ENCODE measurements at places on chromosomes 16 and 17.

- DNase-seq, result peak; percentile 59
Observed at GRCh38 chr16:82133798-82134197, 36.2 kb downstream of the MPHOSPH6 start.

DNA sequence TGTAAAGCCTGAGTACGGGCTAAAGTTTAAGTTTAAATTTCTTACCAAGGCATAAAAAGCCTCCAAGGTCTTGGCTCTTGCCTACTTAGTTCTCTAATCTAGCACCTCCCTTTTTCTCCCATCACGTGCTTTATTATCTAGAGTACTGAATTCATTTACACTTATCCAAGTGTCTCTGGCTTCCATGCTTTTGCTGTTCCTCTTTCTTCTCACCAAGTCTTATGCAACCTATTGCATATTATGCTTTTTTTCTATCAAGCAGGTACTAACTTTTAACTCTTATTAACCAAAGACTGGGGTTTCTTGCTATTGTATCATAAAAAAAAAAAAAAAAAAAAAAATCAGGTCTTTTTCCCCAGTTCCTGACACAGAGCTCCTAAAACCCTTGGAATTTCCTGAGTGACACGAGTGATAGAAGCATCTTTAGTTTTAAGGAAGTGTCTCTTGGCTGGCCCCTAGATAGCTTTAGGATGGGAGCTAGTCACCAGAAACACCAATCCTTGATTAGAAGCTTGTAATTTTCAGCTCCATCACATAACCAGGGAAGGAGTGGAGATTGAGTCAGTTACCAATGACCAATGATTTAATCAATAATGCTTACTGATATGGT, 44.9 kb downstream of the SSH2 start:
- no peak for DNase-seq

DNA sequence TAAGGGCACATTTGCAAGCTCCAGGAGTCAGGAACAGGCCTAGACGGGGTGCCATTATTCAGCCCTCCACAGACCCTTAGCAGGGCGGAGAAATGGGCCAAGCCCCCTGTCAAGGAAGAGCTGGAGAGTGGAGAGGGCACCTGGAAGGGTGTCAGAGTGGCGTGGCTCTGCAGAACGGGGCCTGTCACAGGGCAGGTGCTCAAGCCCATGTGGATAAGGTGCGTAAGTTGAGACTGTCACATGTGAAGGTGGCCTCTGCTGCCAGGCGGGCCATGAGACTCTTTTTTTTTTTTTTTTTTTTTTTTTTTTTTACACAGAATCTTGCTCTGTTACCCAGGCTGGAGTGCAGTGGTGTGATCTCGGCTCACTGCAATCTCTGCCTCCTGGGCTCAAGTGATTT, 12.0 kb upstream of the CRISPLD2 start:
- no peak for DNase-seq

DNA sequence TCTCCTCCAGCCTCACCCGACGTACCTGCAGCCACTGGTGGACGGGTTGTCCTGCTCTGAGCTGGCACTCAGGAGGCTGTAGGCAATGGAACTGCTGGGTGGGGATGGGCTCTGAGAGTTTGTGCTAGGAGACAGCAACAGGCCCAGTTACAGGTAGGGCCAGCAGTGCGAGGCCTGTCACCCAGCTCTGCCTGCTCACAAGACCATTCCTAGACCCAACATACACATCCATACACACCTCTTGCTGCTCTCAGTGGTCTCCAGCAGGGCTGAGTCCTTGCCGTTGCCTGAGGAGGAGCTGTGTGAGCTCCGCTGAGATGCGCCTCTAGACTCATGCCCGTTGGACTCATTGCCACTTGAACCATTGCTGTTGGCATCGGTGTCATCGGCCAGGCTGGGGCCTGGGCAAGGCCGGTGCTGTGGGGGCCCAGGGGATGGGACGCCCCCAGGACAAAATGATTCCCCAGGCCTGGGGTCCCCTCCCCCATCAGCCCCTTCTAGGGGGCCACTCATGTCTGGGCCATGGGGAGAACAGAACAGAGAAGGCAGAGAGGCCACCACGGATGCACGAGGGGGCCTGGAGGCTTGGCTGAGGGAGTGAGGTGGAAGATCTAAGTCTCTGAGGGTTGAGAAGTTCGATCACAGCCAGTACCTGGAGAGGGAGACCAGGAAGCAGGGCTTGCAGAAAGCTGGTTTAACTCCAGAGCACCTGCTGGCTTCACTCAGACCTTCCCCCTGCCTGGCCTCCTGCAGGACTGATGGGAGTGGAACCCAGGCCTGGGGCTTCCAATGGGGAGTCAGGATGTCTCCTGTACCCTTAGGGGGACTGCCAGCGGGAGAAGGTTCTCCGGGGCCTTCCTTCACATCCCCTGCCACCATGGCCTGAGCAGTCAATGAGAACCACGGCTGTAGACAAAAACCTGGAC, 1.7 kb downstream of the PER1 start:
- DNase-seq, result no peak

DNA sequence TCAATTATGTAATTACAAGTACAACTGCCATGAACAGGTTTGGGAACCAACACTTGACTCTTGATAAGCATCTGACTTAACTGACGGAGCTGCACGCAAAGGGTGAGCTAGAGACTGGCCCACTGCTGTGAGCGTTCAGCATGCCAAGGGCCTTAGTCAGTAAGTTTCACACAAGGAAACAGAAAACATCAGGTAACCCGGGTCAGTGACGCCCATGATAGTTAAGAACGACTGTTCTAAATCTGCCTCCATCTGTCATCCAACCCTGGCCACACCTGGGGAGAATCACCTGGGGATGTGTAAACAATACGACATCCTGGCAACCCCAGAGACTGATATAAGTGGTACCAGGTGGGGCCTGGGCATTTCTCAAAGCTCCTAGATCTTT, 12.3 kb downstream of the SMIM5 start:
- DNase-seq, result no peak

DNA sequence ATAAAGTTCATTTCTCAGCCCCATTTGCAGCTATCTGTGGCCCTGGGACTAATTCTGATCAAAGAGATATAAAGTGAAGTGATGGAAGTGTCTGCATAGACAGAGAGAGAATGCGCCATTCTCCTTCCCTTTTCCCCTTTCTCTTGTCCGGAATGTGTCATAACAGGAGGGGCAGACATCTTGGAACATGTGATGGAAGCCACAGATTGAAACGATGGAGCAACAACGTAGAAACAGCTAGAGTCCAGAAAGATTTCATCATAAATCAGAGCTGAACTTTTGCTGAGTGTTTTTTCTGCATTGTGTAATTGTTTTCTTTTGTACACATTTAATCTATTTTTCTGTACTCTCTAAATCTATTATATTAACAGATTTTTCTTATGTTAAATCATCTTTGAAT, 11.3 kb downstream of the ASGR1 start:
- no peak for DNase-seq

DNA sequence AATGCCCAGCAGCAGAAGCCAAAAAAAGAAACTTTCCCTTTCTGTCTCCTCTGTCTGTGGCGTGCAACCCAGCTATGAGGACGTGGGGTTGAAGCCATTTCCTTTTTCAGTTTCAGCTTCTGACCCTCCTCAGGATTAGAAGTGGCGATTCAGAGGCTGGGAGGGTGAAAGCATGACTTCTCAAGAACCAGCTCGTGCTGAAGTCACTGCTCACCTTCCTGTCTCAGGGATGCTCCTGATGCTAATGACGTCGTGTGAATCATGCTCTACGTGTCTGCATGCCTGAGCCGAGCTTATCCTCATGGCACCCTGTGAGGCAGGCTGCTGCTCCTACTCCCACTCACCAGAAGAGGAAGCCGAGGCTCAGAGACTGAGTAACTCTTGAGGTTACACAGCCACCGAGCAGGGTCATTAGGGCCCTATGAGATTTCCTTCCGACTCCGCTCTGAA, 5.7 kb upstream of the LPO start:
- peak; percentile 34 for DNase-seq

GRCh38 chr17:36791942-36792475, 145.3 kb upstream of the LHX1 start:
- DNase-seq, result no peak

- no peak for DNase-seq
Observed at GRCh38 chr16:82262244-82262643, 92.2 kb upstream of the MPHOSPH6 start.

DNA sequence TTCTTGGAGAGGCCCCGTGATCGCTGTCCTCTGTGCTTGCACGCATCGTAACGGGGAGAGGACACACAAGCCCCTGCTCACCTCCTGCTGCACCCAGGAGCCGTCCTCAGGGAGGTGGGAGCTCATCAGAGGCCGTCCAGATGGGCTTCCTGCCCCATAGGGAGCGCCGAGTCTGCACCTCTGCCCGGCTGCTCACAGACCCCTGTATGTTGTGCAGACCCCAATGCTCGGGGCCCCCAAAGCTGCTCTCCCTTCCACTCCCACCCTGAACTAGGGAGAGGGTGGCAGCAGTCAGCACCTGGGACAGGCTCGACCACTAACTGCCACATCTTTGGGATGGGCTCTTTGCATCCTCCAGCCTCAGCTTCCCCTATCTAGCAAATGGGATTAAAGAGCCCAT, 4.4 kb upstream of the ZNF469 start:
- DNase-seq, result no peak

DNA sequence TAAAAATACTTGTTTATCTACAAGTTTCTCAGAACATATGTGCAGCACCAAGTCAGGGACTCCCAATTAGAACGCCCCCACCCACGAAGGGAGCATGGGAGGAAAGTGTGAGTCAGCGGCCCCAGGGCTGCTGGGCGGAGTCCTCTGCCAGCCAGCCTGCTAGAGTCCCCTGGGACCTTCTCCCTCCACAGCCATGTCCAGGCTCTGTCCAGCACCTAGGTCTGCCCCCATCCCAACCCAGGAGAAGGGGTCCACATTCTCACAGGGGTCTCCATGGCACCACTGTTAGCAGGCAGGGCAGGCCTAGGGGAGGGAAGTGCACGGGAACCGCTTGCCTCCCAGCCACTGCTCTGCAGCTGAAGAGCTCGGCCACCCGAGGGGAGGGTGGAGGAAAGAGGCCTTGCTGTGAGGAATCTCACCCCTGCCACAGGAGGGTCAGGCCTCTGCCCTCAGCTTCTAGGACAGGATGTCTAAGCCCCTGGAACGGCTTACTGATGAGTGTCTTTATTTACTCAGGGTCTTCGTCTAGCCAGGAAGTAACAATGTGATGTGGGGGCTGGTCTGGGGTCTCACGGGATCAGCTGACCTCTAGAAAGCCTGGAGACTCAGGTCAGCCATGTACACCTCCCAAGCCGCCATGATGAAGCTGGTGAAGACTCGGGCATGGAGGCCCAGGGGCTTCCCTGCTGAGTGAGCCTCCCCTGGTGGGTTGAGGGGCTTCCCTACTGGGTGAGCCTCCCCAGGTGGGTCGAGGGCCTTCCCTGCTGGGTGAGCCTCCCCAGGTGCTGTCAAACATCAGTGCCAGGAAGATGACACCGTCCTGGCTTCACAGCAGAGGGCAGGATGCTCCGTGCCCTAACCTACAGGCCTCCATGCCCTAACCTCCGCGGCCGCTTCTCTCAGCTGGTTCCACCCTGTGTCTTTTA, 190.3 kb downstream of the RBFOX3 start:
- no peak for DNase-seq

- no peak for DNase-seq
Observed at GRCh38 chr16:53692146-53692545, 11.5 kb downstream of the RPGRIP1L start.

DNA sequence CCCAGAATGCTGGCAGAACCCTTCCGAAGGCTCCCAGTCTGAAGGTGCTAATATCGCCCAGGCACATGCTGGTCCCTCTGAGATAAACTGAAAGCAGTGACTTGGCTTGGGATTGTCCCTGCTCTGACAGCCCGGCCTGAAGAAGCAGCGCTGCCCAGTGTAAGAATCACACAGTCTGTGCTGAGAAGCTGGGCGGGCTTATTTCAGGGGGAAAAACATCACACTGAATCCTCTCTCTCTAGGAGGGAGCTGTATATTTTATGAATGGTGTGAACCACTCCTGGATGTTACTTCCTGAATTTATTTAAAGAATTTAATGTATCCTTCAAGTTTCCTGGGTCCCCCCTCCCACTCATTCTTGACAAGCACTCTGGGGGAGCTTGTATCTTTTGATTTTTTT, 36.3 kb downstream of the GAS7 start:
- no peak for DNase-seq

- no peak for DNase-seq
Observed at GRCh38 chr16:84042308-84042878, at the start of gene SLC38A8. TSS of gene SLC38A8 (minus strand) at chr16:84042795. CDS start at chr16:84042157, 638 bp downstream.

- DNase-seq, result no peak
Observed at GRCh38 chr17:51684214-51684613, 423.9 kb downstream of the UTP18 start.

DNA sequence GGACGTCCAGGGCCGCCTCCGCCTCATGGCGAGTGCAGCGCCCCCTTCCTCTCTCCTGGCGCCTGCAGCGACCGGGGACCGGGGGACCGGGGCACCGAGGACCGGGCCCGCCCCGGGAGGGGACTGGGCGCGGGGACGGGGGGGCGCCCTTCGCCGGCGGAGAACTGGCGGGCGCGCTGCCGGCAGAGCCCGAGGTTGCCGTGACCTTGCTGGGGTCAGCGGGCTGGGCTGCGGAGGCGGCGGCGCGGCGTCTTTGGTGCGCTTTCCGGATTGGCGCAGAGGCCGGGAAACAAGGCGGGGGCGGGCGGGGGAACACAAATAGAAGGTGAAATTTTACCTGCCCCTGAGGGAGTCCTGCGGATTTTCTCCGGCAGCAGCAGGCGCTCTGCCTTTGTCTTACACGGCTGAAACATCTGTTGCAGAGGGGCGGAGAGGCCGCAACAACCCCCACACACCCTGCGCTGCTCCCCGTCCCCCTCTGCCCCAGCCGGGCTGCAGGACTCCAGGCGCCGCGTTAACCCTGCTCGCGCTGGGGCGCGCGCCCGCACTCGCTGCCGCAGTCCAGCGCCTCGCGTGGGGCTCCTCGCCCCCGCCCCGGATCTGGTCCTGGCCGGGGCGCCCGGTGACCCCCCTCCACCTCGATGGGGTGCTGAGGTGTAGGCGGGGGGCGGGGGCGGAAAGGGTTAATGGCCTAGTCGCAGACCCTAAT, 53.5 kb downstream of the SREBF1 start:
- DNase-seq, result peak; percentile 44

DNA sequence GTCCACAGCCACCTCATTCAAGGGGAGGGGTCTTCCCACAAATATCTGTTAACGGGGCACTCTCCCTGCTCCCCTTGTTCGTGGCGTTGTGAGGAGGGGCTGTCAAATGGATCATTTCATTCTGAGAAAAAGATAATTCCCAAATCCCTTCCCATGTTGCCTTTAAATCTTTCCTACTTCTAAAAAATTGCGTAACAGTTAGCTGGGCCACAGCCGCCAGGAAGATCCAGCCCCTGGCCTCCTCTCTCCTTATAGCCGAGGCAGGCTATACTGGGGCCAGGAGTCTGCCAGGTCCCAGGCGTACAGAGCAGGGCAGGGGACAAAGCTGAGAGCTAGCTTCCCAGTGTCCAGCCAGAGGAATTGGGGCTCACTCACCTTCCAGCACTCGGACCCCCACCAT, 430 bp downstream of the C16orf89 start:
- no peak for DNase-seq

GRCh38 chr16:31085873-31086628, 2.7 kb downstream of the PRSS53 start:
- DNase-seq, result no peak

All from activated CD4-positive, alpha-beta T cell treated with anti-CD3 and anti-CD28 coated beads, Interleukin-10, Interleukin-2, amounts not matched to agents 100 ng/mL and 50 ng/mL, durations not matched to agents 16 hours and 8 hours (primary cell).